ENCODE measurements at places on chromosomes 1 and 21. TPM values are rescaled to one million over a fixed set of nuclear protein-coding genes. Genes with fewer than 3 reads are reported as not detected.
A peak's percentile ranks its signal among the peaks of the same experiment; 100 is the strongest.

- H3K4me3 ChIP-seq: no peak overlapping the region
- H3K4me1 ChIP-seq: no peaks in the 10 kb centered on the region
These were observed 263.2 kb upstream of the RGS18 start for GRCh38 chr1:191895049-191895448.

CENPL gene
- 21.9 TPM for total RNA-seq

GRCh38 chr1:87336623-87337067, 8.0 kb downstream of the LMO4 start:
- no peaks in the 10 kb centered on the region for H3K27me3 ChIP-seq
- DNase-seq: no peak
- H3K4me1 ChIP-seq: peaks cover 18% of the 10 kb centered on the region
- H3K4me3 ChIP-seq: no peak overlapping the region

- H3K4me3 ChIP-seq: no peak overlapping the region
- H3K36me3 ChIP-seq: peaks cover 34% of the 10 kb centered on the region
- H3K4me1 ChIP-seq: peaks cover 20% of the 10 kb centered on the region
These were observed 25.0 kb downstream of the WNT4 start for GRCh38 chr1:22117851-22118250.

VAMP4 gene
- total RNA-seq: 7.5 TPM

AGTRAP gene
- 22.2 TPM for total RNA-seq

GRCh38 chr1:49298304-49298703, 521.6 kb upstream of the BEND5 start:
- H3K4me3 ChIP-seq: no peak overlapping the region
- no peaks in the 10 kb centered on the region for H3K36me3 ChIP-seq
- no peaks in the 10 kb centered on the region for H3K4me1 ChIP-seq
- DNase-seq: no peak

DNA sequence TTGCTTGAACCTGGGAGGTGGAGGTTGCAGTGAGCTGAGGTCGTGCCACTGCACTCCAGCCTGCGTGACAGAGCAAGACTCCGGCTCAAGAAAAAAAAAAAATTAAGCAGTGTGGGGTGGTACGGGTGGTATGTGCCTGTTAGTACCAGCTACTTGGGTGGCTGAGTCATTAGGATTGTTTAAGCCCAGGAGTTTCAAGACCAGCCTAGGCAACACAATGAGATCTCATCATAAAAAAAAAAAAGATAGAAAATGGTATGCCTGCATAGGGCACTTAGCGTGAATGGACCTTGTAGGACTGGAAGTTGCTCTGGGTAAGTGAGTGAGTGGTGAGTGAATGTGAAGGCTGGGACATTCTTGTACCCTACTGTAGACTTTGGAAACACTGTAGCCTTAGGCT, 37.0 kb downstream of the TBCE start:
- DNase-seq: no peak
- peaks cover 2% of the 10 kb centered on the region for H3K4me1 ChIP-seq
- no peak overlapping the region for H3K27ac ChIP-seq
- H3K4me3 ChIP-seq: no peak overlapping the region

PADI4 gene
- total RNA-seq: not detected

ZNF670 gene
- 4.5 TPM for total RNA-seq

- no peaks in the 10 kb centered on the region for H3K36me3 ChIP-seq
- H3K4me1 ChIP-seq: peaks cover 2% of the 10 kb centered on the region
- H3K4me3 ChIP-seq: peak within 1 kb of the TSS; percentile 70
- H3K27me3 ChIP-seq: no peaks in the 10 kb centered on the region
- DNase-seq: no peak
These were observed at the start of gene TSPAN2 for GRCh38 chr1:115089420-115090185. Gene TSPAN2, minus strand, starts transcription at chr1:115089503. Its CDS starts 71 bp downstream, at chr1:115089432.

DNA sequence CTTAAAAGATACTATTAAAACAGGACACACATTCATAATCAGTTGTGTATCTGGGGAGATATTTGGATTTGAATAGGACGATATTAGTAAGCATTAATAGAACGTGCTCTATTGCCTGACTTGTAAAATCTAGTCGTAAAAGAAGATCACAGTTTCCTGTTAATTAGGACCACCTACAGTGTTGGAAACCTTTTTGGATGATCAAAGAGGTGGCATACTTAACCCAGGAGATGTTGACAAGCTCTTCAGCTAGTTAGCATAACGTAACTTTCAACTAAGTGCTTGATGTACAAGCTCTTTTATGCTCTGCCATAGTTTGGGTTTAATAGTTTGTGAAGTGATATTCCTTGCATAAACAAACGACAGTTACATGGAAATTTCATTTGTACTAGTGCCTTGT, 293.3 kb upstream of the NR5A2 start:
- no peak for DNase-seq
- no peak overlapping the region for H3K27ac ChIP-seq
- no peak overlapping the region for H3K4me3 ChIP-seq
- H3K27me3 ChIP-seq: no peaks in the 10 kb centered on the region
- H3K4me1 ChIP-seq: no peaks in the 10 kb centered on the region
- no peaks in the 10 kb centered on the region for H3K36me3 ChIP-seq

DNA sequence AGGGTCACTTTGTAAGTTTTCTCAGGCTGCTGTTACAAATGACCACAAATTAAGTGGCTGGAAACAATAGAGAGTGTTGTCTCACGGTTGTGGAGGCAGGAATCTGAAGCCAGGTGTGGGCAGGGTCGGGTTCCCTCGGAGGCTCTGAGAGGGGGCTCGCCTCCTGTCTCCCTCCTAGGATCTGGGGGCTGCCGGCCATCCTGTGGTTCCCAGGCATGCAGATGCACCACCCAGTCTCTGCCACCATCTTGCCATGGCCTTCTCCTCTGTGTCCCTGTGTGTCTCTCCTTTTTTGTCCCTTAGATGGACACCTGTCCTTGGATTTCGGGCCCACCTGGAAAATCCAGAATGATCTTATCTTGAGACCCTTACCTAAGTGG, 4.8 kb downstream of the TP73 start:
- H3K36me3 ChIP-seq: no peaks in the 10 kb centered on the region
- H3K4me3 ChIP-seq: no peak overlapping the region
- H3K4me1 ChIP-seq: no peaks in the 10 kb centered on the region
- no peak overlapping the region for H3K27ac ChIP-seq

GRCh38 chr1:11337580-11338073, 64.6 kb downstream of the UBIAD1 start:
- no peak for DNase-seq
- H3K36me3 ChIP-seq: no peaks in the 10 kb centered on the region

AADACL3 gene
- total RNA-seq: not detected

ATF3 gene
- total RNA-seq: 9.9 TPM

DNA sequence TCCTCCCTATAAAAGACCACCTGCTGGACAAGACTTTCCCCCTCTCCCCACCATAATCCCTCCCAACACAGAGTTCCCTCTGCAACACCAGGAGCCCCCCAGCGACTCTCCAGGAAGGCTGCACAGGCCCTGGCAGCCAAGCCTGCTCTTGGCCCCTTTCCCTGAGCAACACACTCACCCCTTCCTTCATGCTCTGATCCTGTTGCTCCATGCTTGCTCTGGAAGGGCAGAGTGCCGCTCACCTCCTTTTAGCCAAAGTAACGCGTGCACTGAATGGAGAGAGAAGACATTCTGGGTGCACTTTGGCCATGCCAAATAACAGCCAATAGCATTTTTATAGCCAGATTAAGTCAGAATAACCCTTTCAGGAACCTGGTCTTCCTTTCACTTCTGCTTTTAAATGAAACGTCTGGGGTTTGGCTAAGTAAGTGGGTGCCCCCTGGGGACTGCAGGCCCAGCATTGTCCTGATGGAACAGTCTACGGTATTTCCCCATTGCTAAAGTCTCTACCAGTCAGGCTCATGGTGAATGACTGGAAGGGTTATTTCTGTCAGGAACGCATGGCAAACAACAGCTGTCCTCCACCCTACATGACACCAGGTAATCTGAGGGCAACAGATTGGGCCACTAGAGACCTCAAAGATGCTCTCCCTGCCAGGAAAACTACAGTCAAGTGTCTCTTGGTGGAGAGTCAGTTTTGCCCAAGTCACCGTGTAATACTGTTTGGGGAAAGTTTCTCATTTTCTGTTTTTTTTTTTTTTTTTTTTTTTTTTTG, at the start of gene SLC2A5:
Gene SLC2A5 (minus strand): TSS at position 310 of the 775 bp plus-strand sequence. CDS start 99 bp downstream, at position 211.
- H3K36me3 ChIP-seq: no peaks in the 10 kb centered on the region
- H3K4me1 ChIP-seq: peaks cover 12% of the 10 kb centered on the region
- H3K27me3 ChIP-seq: peaks cover 6% of the 10 kb centered on the region
- no peak for DNase-seq

DNA sequence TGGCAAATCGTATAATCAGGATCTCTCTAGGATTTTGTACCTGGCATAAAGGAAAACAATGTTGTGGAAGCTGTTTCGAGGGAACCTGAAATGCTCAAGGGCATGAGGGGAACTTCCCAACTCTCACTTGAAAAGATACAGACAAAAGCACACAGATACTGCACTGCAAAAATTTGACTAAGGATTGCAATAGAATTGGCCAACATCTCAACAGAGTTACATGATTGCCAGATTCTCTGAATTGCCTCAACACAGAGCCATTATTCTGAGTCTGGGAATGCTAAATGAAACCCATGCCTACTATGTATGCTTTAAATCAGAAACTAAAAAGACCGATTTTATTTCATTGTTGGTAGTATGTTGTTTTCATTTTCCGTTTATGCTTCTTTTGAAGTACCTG, 16.0 kb downstream of the KRTAP19-8 start:
- no peaks in the 10 kb centered on the region for H3K4me1 ChIP-seq
- H3K4me3 ChIP-seq: no peak overlapping the region
- no peaks in the 10 kb centered on the region for H3K36me3 ChIP-seq
- DNase-seq: no peak

DNA sequence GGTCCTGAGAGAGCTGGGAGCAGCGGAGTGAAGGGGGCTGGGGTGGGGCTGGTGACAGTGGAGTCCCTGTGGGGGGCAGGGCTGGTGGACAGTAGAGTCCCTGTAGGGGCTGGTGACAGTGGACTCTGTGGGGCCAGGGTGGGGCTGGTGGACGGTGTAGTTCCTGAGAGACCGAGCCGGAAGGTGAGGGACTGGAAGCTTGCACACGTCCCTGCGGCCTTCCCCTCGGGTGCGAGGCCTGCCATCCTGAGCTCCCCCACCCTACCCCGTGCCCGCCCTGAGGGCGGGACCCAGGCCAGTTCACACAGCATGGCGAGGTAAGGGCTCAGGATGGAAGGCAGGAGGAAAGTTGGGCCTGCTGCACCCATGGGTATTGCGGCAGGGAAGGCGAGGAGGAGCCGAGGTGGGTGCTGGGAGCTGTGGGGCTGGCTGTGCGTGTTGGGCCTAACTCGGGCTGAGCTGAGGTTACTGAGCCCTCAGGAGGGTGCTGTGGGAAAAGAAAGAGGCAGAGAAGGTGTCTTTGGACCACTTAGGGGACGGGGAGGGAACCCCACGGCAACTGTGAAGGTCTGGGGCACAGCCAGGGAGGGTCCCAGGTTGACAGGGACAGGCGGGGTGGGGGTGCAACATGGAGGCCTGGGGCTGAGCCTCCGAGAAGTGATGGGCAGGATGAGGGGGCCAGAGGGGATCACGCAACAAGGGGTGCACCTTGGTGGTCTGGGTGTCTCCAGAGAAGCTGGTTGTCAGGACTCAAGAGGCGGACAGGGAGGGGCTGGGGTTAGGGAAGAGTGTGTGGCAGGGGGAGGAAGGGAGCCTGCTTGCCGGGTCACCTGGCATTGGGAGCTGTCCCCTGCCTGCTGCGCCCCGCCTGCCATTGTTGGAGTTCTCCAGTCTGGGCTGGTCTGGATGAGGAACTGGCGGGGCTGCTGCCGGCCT, 60.8 kb downstream of the PRKCZ start:
- H3K36me3 ChIP-seq: no peaks in the 10 kb centered on the region
- no peak for DNase-seq
- H3K27ac ChIP-seq: no peak overlapping the region
- peaks cover 16% of the 10 kb centered on the region for H3K27me3 ChIP-seq
- H3K4me3 ChIP-seq: no peak overlapping the region

CD53 gene
- not detected for total RNA-seq

GRCh38 chr1:77824694-77825093, 45.2 kb downstream of the MIGA1 start:
- H3K4me3 ChIP-seq: no peak overlapping the region
- H3K27me3 ChIP-seq: no peaks in the 10 kb centered on the region
- H3K4me1 ChIP-seq: peaks cover 5% of the 10 kb centered on the region
- no peak for DNase-seq
- peak overlapping the region; percentile 63 for H3K27ac ChIP-seq
- peaks cover 6% of the 10 kb centered on the region for H3K36me3 ChIP-seq

DNA sequence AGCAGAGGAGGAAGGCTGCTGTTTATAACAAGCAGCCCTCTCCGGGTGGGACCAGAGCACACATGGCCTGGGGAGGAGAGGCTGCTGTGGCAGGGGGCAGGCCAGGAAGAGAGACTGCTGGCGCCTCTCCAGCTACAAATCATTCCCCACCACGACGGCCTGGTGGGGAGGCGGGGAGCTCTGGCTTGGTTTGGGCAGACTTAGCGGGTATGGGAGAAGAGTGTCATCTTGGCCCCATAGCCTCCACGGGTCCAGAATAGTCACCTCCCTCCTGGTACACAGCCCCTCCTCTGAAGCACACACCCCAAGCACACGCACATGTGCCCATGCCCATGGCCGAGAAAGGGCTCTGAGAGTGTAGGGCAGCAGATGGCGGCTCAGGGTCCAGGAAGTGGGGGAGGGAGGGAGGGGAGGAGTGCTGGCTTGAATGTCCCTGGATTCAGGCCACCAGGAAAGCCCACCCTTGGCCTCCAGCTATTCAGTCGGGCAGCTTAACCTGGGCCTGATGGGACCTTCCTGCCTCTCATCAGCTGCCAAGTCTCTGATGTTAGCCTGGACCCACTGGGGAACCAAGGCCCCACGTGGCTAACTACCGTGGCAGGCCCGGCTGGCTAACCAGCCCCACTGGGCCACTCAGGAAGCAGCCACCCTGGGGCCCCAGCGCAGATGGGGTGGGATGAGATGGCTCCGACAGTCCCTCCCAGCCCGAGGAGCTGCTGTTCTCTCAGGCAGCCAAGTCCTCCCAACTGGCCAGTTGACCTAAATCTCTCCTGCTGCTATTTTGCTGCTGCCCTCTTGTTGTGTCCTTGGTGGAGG, 10.9 kb downstream of the LRP8 start:
- no peaks in the 10 kb centered on the region for H3K36me3 ChIP-seq
- H3K4me3 ChIP-seq: no peak overlapping the region
- H3K27ac ChIP-seq: no peak overlapping the region
- DNase-seq: no peak

DNA sequence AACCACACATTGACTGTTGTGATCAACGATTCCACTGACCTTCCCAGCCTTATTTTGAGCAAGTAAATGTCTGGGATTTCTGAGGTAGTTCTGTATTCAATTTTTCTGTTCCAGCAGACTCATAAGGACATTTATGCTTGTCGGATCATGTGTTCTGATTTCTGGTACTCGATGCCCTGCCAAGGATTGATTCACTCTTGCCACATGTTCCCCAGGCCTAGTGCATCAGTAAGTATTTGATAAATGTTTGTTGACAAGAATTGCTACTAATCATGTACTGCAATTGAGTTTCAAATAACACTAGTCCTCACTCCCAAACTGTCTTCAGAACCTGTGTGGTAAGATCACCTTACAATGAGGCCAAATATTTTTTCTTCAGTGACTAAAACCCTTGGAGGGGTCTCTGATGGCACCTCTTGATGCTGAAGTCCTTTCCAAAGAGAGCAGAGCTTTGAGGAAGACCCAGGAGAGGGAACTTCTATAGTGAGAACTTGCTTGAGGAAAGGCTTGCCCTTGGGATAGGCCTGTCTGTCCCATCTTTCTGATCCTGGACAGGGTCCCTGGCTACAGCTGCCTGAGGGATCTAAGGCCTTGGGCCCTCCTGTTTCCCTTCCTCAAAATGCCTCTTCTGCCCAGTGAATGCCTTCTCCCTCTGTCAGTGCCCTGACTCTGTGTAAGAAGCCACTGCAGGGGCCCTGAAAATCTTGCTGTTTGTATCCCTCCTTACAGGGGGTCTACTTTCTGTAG, 115.8 kb upstream of the FAM78B start:
- H3K27me3 ChIP-seq: no peaks in the 10 kb centered on the region
- no peak for DNase-seq
- no peaks in the 10 kb centered on the region for H3K4me1 ChIP-seq
- H3K4me3 ChIP-seq: no peak overlapping the region
- H3K27ac ChIP-seq: no peak overlapping the region

Data from IMR-90 (cell line).